NCI-H1105 (cell line): ENCODE measurements at places on chromosomes 12 and 14.

GRCh38 chr14:103408491-103409155, 23.4 kb downstream of the MARK3 start:
- no peak for DNase-seq

DNA sequence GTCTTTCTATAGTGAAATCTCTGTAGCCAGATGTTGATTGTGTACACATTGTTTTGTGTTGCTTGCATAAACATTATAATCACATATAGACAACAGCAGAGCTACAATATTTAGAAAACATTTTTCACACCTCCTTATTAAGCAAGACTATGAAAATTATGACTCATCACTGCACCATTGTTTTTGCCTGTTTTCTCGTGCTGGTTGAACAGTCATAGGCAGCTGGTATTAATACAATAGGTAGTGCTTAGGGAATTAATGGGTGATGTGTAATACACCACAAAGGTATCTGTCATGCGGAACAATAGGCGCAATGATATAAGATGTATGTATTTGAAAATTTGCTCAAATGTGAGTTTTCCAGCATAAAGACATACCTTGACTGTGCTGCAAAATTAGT, 449.3 kb downstream of the FOXG1 start:
- DNase-seq: peak; percentile 68

DNA sequence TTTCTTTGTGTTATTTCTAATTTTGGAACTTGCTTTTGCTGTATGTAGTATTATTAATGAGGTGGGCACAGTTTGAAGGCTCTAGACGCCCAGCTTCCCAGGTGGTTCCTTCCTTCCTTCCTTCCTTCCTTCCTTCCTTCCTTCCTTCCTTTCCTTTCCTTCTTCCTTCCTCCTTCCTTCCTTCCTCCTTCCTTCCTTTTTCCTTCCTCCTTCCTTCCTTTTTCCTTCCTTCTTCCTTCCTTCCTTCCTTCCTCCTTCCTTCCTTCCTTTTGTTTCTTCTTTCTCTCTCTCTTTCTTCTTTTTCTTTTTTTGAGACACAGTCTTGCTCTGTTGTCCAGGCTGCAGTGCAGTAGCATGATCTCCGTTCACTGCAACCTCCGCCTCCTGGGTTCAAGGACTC, 906.7 kb downstream of the AACS start:
- no peak for DNase-seq

DNA sequence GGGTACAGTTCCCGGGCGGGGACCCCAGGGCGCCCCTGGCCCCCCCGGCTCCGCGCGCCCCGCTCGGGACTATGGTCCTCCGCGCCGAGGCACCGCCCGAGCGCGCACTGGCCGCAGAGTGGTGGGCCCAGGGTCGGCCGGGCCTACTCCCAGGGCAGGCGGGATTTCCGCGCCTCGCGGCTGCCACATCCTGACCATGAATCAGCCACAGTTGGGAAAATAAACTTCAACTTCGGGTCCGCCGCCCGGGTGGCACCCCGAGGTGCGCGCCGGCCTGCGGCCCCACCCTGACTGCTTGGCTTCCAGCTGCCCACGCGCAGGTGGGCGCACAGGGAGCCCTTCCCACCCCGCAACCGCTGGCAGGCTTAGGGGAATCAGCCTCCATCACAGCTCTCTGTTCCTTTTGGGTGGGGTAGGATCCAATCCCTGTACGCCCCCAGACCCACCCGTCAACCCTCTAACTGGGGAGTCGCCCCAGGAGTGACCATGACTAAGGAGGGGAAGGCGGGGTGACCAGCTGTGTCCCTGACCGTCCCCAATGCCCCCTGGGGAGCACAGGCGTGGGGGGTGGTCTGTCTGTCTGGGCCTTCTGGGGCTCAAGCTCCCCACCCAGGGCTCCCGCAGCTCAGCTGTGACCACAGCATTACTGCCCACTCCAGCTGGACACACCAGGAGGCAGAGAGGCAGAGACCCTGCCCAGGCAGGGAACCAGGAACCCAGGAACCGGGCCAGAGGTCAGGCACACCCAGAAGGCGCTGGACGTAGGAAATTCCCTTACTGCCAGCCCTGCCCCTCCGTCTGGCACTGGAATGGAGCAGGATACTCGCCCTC, 678 bp downstream of the INF2 start:
- no peak for DNase-seq

DNA sequence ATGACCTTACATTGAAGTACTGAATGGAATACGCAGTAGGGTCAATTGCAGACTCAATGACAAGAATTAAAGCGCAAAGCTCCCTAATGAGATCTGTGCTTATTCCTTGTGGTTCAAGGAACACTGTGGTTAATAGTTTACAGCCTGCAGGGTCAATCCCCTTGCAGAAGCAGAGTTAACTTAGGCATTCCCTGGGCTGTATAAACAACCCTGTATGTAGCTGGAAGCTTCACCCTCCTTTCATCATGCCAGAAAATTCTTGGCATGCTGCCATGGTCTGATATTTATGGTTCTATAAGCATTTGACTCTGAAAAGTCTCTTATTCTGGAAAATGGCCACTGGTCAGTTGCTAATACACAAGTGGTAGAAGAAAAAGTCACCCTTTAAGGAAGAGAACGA, 227.7 kb downstream of the NOVA1 start:
- peak; percentile 26 for DNase-seq

DNA sequence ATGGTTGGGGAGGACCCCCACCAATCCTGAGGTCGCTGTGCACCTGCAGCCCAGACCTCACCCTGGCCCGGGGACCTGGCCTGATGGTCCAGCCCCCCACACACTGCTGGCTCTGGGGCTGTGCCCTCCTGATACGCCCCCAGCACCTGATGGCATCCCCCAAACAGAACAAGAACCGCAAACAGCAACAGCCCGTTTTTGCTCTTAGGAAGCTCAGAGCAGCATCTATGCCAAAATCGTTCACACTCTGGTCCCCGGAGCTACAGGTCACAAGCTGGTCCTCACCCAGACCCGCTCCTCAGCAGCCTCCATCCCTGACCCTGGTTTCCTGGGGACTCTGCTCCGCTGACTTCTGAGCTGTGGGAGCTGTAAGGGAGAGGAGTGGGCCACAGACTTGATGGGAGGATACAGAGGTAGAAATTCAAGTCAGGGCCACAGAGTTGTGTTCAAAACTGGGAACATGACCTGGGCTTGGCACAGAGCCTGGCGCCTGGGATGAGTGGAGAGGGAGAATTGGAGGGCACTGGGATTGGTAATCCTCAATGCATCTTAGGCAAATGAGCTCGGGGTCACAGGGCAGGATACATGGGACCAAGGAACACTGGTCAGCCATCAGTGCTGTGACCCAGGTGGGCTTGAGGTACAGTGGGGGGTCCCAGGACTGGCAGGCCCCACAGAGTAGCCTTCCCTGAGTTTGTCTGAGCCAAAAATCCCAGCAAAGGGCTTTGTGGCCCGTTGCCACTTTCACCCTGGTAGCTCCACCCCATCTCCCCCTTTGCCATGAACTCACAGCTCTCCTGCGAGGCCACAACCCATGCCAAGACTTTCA, 170.9 kb upstream of the RTL1 start:
- peak; percentile 7 for DNase-seq

DNA sequence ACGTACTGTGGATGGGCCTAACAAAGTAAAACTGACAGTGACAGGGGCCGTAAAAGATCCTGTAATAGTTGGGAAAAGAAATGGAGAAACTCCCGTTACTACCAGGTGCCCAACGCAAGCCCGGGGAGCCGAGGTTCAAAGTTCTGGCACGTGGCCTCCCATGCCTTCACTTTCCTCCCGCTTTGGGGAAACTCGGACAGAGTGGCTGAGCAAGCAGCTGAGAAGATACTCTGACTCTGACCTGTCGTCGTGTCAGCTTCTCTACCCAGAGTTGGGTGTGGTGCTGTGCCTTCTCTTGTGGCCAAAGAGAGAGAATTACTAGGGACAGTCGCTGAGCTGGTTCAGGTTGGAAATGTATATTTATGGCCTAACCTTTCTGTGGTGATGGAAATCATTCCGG, 1.7 kb downstream of the B4GALNT3 start:
- no peak for DNase-seq

DNA sequence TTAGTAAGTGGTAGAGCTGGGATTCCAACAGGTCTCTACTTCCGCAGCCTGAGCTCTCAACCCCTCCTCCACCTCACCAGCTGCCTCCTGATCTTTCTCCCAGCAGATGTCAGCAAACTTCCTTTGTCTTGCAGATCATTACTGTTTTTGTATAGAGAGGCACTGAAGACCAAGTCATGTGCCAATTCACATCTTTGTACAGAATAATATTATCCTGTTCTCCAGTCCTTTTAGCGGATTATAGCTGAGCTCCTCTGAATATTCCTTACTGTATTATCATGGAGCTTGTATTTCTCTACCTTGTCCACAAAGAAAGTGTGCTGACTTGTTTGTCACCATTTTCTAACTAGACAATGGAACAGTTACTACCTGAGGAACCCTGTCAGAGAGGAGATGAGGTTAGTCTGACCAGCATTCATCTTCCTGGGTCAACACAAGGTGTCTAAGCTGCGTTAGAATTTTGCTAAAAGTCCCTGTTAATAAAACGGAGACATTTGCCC, 142.3 kb upstream of the ARHGAP5 start:
- peak; percentile 36 for DNase-seq

- DNase-seq: no peak
These were observed 7.0 kb downstream of the CCDC63 start for GRCh38 chr12:110853836-110854235.

- DNase-seq: no peak
These were observed 198.0 kb upstream of the EEA1 start for GRCh38 chr12:93127107-93127560.

GRCh38 chr12:46452061-46452615, 79.6 kb upstream of the SLC38A2 start:
- DNase-seq: no peak

- DNase-seq: no peak
These were observed 93.8 kb upstream of the MDM1 start for GRCh38 chr12:68425998-68426397.

DNA sequence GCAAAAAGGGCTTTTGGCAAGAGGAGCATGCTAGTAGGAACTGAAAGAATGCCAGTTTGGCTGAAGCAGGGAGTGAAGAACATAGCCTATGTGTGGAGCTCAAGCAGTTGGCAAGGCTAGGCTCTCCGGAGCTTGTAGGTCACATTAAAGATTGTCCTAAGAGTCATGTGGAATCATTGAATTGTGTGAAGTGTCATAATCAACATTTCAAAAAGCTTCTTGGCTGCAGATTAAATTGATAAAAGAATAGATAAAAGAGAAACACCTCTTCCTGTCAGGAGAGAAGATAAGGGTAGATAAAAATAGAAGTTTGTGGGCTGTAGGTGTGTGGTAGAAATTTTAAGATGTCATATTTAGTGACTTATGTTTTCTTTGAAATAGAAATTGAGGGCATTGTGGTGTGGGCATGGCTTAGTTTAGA, 36.1 kb downstream of the CPSF6 start:
- no peak for DNase-seq

DNA sequence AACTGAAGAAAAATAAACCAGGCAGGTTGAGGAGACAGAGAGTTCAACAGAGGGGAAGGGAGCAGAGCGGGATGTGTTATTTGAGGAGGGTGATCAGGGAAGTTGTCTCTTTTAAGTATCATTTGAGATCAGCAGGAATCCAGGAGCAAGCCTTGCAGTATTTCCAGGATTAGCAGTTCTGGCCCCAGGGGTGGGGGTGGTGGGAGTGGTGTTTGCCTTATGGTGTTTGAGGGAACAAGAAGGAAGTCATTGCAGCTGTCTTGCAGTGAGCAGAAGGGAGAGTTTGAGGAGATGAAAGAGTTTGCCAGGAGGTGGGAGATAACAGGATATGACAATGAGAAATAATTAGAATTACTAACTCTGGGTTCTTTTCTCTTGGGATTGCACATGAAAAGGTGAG, 418.6 kb downstream of the NELL2 start:
- no peak for DNase-seq

- DNase-seq: no peak
These were observed 3.7 kb downstream of the CLEC4A start for GRCh38 chr12:8127138-8127537.

GRCh38 chr12:71626768-71627167, 36.9 kb downstream of the ZFC3H1 start:
- DNase-seq: no peak

- DNase-seq: no peak
These were observed 40.7 kb downstream of the NKX2-1 start for GRCh38 chr14:36479344-36479743.

- DNase-seq: no peak
These were observed 14.4 kb downstream of the MGP start for GRCh38 chr12:14871247-14871646.

DNA sequence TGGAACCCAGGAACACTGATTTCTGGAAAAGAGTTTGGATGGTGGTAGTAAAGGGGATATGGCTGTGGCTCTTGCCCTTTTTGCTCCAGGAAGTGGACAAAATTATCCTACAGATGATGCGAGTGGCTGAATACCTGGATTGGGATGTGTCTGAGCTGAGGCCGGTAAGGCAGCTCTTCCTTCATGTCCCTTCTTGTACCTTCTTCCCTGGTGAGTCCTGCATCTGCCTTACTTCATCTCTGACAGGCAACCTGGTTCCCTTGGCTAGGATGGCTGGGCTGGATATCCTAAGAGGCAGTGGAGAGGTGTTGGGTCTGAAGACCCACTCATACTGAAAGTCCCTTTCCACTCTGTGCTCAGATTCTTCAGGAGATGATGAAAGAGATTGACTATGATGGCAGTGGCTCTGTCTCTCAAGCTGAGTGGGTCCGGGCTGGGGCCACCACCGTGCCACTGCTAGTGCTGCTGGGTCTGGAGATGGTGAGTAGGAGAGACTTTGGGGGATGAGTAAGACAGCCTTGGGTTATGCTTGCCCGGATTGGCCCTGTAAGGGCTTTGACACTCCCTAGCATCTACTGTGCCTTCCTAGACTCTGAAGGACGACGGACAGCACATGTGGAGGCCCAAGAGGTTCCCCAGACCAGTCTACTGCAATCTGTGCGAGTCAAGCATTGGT, 8.0 kb downstream of the DGKA start:
- no peak for DNase-seq

DNA sequence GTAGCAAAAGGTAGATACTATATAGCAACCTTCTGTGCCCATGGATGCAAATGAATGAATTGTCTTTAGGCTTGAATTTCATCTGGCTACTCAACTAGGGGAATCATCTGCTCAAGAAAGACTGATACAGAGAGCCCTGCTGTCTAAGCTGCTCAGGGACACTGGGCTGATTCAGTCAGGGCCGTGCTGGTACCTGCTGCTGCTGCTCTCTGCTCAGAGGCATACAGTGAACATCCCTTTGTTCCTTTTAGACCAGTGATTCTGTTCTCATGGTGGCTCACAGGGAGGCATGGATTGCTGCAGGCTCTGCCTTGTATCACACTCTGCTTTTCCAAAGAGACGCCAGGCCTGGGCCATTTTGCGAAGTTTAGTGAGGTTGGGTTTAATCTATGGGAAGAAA, 14.1 kb downstream of the EIF2B2 start:
- no peak for DNase-seq

DNA sequence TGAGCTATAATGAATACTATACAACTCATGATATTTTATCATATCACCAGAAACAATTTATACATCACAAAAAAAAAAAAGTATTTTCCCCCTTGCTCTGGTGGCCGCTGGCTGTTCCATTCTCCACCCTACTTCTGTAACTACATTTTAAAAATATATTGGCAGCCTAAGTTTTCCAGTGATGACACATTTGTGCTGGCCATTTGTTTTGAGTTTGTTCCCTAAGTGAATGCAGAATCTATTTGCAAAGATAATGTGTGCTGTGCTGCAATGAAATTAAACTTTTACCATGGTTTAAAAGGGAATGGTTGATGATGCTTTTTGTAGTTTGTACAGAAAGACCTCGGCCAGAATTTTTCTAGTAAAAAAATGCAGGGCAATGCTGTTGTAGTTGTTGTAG, 1092.8 kb downstream of the TMTC2 start:
- DNase-seq: no peak
